NCI-H526 (cell line): ENCODE measurements at places on chromosomes 3 and 15.

- DNase-seq = no peak
Measured at GRCh38 chr3:188925376-188925775, 246.4 kb upstream of the TPRG1 start.

DNA sequence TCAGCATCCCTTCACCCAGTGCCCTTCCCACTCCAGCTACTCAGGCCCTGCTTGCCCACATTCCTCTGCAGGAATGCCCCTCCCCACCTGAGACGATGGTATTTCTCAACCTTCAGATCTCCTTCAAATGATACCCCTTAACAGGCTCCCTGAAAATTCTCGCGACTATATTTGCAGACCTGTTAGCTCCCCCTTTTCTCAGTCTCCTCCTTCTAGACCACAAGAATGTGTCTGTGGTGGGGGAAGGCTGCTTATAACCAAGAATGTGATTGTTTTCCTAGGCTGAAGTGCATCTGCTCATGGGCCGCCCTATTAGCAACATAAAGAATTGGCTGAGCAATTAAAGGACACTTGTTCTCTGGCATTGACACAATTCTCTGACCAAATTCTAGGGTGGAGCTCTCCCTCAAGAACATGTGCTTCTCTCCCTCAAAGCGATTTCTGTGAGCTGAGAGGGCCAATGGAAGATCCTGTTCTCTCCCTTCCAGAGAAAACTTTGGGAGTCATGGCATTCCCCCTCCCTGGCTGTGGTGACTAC lies 19.1 kb upstream of the LIMD1 start:
- no peak for DNase-seq

GRCh38 chr3:79011821-79012529 lies 755.8 kb downstream of the ROBO1 start:
- no peak for DNase-seq

- DNase-seq = no peak
Measured at GRCh38 chr15:79916502-79917132, 19.8 kb upstream of the MTHFS start.

DNA sequence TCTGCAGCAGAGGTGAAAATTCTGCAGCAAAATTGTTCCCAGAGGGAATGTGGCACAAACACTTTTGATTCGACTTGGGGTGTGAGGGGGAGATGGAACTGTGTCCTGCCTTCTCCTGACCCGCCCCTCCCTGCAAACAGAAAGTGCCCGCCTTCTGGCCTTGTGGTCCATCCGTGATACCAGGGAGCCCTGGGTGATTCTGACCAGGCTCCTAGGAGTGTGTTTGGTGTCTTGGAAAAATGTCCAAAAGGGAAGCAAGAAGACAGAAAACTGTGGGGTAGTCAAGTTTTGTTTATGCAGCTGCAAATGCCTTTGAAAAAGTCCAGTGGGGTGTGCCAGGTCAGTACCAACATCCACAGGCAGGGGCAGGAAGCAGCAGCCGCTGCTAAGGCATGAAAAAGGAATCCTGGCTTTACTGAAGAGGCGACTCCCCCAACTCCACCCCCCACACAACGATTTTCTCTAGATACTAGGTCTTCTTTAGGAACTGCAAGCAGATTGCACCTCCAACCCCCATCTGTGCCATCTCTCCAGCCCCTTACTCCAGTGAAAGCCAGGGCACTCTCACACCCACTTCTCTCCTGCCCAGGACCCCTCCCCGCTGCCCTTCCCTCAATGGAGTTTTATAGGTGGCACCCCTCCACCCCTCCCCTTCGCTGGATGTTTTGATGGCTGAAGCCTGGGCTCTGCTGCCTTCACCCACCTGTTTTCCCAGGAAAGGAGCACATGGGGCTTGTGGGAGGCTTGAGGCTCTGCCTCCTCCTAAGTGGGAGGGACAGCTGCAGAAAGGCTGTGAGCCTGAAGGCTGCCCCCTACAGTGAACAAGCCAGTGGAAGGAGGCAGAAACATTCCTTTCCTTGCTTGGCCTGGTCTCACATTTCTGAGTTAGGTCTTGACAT lies 82.4 kb upstream of the HERC1 start:
- DNase-seq = peak; percentile 16

- no peak for DNase-seq
Measured at GRCh38 chr3:191282251-191283185, 46.7 kb upstream of the CCDC50 start.

GRCh38 chr3:24363242-24363641 lies 131.4 kb downstream of the THRB start:
- no peak for DNase-seq

GRCh38 chr3:114411811-114412803 lies 118.3 kb downstream of the TIGIT start:
- DNase-seq = no peak

DNA sequence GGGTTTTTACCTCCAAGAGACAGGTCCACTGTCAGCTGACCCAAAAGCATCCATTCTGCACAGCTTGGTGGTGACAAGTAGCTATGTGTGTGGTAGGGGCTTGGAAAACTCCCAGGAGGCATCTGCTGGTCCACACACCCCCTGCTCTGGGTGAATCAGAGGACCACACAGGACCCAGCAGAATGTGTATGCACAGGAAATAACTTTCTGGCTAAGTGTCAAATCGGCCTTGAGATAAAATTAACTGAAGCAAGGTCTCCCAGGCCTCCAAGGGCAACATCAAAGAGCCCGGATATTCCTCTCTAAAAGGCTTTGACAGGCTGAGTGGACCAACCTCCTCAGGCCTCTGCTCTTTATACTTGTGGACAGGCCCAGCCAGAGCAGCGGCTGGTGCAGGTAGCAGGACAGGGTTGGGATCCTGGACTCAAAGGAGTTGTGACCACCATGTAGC lies 66.5 kb downstream of the CTNNB1 start:
- DNase-seq = no peak

GRCh38 chr15:90286678-90287077 lies 21.2 kb downstream of the NGRN start:
- DNase-seq = no peak

GRCh38 chr3:187334904-187335303 lies 33.3 kb upstream of the RTP4 start:
- DNase-seq = no peak

- no peak for DNase-seq
Measured at GRCh38 chr3:126125781-126126251, 41.9 kb upstream of the SLC41A3 start.

DNA sequence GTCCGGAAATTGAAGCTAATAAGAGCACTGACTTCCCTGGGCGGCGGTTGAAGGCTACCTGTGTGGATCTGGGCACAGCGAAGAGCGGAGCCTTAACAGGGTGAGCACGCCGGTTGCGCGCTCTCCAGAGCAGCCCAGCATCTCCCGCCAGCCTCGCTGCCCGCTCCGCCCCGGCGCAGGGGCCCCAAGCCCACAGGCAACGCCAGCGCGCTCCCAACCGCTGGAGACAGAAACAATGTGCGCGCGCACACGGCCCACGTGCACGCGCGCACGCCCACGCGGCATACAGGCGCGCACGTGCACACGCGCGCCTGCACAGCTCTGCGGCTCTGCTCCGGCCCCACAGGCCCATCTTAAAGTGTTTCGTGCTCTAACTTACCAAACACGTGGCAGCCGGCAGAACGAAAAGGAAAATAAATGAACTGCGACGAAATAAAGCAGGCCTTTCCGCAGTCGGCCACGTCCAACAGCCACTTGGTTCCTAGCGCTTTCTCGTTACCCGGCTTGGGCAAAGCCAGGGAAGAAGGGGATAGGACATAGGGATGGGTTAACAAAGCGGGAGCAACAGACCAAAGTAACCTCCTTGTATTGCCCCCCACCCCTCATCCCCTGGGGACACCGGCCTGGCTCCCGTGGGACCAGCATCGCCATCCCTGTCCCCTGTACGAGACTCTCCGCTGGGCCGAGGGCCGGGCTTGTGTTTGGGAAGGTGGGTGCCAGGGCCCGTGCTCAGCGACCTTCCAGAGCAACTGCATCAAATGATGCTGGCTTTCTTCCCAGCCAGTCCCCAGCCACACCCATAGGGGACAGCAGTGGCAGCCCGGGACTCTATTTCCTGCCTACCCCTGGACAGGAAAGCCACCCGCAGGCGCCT lies 203.7 kb downstream of the ABHD5 start:
- peak; percentile 93 for DNase-seq

DNA sequence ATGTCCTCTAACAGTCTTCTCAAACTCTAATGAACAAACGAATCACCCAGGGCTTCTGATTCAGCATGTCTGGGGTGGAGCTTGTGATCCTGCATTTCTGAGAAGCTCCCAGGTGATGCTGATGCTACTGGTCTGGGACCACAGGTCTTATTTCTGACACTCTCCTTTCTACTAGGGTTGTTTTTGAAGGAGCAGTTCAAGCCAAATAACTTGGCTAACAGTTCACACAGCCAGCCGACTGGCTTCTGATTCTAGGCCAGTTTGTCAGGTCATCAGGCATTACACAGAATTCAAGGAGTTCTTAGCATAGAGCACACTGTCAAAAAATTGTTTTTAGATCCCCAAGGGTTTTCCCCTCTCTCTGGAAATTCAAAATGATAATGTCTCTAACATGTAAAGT lies 100.7 kb downstream of the TIGIT start:
- DNase-seq = no peak
